MG63 (cell line): ENCODE measurements at places on chromosomes 16 and 17. TPM values are rescaled to one million over a fixed set of nuclear protein-coding genes. Genes with fewer than 3 reads are reported as not detected.
A peak's percentile ranks its signal among the peaks of the same experiment; 100 is the strongest.

GRCh38 chr16:11175106-11175786, 80.8 kb downstream of the SOCS1 start:
- DNase-seq: no peak

DNA sequence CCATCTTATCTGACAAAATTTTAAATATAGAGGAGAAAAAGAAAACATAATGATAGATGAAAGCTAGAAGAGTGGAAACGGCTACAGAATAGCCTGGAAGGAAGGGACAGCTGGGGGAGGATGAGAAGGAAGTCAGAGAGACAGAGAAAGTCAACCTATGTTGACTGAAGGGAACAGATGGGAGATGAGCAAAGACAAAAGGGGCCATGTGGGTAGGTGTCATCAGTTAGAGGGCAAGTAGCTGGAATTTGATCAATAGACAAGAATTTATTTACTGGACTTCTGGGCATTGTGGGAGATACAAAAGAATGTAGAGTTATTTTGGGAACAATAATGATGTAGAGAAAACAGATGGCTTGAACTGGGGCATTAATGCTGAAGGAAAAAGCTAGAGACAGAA, 194.4 kb downstream of the ANKFN1 start:
- no peak for DNase-seq

The P2RX1 gene
- total RNA-seq: not detected in 2 replicates

DNA sequence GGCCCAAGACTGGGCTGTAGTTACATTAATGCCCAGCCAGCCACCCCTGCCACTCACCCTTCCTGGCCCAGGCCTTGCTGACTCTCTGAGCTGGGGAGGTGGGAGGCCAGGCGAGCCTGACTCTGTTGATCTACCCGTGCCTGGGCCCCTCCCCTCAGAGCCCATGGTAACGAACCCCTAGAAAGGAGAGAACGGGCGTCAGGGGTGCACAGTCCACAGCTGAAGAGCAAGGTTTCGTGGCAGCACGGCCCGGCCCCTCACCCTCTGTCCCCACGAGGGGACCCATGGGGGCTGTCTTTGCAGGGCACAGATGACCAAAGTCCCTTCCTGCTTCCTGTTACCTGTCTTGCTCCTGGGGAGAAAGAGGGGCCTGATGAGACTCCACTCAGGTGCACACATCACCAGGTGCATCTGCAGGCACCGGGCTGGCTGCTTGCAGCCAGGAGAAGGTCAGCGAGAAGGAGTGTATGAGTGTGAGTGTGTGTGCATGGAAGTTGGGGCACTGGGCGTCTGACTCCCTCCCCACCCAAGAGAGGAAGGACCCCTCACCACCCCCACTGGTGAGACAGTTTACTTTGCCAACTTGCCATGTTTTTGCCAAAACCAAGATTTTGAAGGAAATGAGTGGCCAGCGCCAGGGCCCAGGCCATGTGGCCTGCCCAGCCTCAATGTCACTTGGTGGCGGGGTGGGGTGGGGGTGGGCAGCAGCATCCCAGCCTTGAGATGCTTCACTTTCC, 359.1 kb downstream of the SEC14L1 start:
- DNase-seq: no peak

DNA sequence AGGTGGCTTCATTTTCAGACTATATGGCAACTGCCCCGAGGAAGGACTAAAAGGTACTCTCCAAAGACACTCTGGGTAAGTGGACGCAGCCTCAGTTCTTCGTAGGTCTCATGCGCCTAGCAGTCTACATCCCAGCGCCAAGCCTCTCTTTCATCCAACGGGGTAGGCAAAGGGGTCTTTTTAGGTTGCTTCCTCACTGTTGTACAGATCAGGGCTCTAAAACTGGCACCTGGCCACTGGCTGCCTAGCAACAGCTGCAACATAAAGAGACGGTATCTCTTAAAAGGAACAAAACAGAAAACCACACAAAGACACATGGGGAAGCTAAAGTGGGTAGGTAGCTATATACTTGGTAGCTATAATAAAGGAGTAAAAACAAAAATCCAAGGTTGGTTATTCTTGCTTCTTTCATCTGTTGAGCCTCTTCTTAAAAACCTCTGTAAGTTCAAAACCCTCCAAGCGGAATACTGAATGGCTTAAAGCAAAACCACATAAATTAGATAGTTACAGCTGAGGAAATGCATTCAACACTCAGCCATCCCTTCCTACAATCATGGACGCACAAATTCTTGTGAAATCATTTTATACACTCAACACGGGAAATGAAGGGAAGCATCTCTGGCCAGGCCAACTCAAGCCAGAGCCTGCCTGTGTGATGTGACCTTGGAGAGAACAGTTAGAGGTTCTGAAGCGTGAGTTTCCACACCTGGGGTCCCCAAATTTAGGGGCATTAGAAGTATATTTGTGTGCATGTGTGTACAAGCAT, 22.7 kb downstream of the CYTH1 start:
- DNase-seq: no peak

- no peak for DNase-seq
These were observed 7.1 kb downstream of the ECI1 start for GRCh38 chr16:2244301-2244700.

The CFAP119 gene
- 4.1 and 9.1 TPM in 2 replicates for total RNA-seq

DNA sequence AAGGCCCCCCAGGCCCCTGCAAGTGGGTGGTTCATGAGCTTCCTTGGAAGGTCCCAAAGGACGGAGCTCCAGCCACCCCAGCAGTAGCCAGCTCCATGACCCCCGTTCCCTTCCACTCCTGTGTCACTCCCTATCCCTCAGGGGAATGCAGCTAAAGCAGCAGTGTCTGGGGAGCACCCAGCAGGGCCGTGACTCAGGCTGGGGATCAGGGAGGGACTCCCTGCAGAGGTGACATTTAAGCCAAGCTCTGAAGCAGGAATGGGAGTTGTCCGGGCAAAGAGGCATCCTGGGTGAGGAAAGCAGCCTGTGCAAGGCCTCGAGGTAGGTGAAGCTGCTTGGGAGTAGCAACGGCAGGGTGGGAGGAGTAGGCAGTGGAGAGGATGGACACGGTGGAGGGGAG, 11.1 kb upstream of the NPTX1 start:
- no peak for DNase-seq

GRCh38 chr16:89322321-89323119, 105.0 kb downstream of the ZNF778 start:
- DNase-seq: peak; percentile 82

DNA sequence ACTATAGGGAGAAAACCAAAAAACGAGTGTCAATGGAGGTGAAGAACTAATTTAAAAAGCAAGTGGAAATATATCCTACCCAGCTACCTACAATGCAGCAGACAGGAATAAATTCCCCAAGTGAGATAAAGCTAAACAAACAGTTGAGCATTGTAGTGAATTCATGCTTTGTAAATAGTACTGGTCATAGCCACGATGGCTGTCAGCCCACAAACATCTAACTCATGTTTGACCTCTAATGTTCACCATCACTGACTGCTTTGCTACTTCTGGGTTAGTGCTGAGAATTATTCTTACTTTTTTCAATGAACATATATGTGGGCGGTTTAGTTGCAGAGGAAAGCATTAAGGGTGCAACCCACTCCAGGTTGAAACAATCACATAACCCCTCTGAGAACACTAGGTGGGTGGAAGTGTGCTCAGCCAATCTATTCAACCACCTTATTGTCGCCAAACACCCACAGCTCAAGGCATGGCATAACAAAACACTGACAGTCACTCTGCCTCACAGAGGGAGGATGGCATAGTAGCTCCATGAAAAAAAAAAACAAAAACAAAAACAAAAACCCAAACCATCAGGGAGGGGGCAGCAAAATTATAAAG, 264.1 kb downstream of the ZFHX3 start:
- DNase-seq: peak; percentile 30

DNA sequence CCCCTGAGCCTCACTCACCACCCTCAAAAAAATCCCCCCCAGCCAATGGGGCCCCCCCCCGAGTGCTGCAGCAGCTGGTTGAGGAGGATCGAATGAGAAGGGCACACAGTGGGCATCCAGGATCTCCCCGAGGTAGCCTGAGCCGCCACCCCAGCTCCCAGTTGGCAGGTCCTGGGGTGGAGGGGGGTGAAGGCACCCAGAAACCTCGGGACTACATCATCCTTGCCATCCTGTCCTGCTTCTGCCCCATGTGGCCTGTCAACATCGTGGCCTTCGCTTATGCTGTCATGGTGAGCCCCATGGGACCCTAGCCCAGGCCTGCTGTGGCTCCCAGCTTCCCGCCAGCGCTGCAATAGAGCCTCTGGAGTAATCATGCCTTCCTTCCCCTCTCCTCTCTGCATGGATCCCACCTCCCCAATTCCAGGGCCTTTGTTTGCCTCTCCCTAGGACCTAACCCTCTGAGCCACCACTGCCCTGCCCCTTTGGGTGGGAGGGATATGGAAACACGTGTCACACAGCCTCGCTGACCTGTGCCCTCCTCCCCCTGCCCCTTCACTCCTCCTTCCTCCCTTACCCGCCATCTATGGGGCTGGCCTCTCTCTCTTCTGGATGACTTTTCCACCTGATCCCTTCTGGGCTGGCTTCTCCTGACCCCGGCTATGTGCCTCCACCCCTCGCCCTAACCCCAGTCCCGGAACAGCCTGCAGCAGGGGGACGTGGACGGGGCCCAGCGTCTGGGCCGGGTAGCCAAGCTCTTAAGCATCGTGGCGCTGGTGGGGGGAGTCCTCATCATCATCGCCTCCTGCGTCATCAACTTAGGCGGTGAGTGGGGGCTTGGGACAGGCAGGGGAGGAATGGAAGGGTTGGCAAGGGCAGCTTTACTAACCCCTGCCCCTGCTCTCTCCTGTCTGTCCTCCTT, 1.9 kb downstream of the PRRT2 start:
- DNase-seq: no peak
